Testis (tissue), 5 donors: ENCODE measurements at places on chromosomes 4 and X. TPM values are rescaled to one million over a fixed set of nuclear protein-coding genes. Genes with fewer than 3 reads are reported as not detected.
A peak's percentile ranks its signal among the peaks of the same experiment; 100 is the strongest.

The CCSER1 gene
- 105 TPM for total RNA-seq

GRCh38 chrX:43878906-43879526 lies 3.2 kb downstream of the MAOB start:
- DNase-seq: no peak

DNA sequence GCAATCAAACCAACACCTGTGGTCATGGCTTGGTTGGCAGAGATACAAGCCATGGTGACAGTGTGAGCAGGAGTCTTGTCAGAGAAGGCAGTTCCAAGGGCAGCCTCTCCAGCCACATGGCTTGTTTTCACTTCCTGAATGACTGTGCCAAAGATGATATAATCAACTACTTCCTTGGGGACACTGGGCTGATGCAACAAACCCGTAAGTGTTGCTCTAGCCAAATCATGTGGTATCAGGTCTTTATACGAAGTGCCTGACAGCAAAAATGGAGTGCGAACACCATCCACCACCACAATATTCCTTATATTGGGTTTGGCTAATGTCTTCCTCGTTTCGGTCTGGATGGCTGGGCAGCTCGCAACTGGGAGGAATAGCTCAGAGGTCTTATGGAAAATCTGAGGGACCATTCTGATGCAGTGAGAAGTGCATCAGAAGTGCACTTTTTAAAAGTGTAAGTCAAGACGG lies 922.0 kb downstream of the NLGN4X start:
- no peak for DNase-seq

GRCh38 chrX:54043541-54044125 lies 640 bp downstream of the PHF8 start:
- no peak for DNase-seq

The AMOT gene
- total RNA-seq: 14.9 TPM

DNA sequence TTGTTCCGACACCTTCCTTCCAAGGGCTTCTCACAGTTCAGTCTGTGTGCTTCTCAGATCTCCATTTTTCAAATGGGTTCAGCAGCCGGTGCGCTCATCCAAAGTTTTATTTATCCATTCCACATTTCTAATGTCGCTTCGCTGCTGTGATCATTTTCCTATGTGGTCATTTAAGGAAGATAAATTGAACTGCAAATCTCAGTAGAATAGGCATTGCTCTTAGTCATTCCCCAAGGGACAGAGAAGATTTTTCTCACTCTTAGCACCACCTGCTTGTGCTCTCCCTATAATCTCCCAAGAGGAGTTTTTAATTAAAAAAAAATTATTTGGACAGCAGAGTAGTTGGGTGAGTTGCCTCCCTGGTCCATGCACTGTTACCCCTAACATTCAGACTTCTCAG lies 278.9 kb upstream of the GATB start:
- no peak for DNase-seq

The TRIM60 gene
- total RNA-seq: 1.1 TPM

- DNase-seq: no peak
Observed at GRCh38 chrX:10906866-10907265, 204.3 kb upstream of the HCCS start.

- no peak for DNase-seq
Observed at GRCh38 chr4:36772154-36772516, 472.4 kb upstream of the NWD2 start.

DNA sequence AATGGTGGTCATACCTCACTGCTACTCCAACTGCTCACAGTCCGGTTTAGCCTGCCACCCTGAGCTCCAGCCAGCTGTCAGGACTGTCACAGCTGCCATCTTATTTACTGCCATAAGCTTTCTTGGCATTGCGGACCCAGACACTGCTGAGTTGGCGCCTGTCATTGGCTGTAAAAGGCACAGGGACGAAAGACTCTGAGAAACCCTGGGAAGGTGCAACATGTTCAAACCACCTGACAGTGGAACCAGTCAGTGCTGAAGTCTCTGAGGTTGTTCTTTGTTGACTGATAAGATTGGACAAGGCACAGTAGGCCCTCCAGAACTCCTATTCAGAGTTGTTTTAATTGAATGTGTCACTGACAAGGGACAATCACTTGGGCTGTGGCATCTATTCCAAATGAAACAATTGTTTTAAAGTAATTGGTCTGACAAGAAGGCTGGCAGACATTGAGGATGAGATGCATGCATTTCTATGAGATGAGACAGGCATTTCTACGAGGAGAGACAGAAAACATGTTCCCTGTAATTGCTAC lies 927.8 kb downstream of the STPG2 start:
- no peak for DNase-seq

- DNase-seq: no peak
Observed at GRCh38 chr4:108813261-108813660, 50.4 kb upstream of the ETNPPL start.

- DNase-seq: no peak
Observed at GRCh38 chr4:182400081-182400480, 156.9 kb downstream of the TENM3 start.

DNA sequence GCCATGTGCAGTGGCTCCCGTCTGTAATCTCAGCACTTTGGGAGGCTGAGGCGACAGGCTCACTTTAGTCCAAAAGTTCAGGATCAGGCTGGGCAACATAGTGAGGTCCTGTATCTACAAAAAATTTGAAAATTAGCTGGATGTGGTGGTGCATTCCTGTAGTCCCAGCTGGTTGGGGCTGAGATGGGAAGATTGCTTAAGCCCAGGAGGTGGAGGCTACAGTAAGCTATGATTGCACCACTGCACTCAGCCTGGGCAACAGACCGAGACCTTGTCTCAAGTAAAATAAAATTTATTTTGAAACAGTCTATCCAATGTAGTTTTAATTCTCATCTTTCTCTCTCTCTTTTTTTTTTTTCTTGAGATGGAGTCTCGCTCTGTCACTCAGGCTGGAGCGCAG lies 21.1 kb downstream of the RBM10 start:
- DNase-seq: no peak

- DNase-seq: peak; percentile 55
Observed at GRCh38 chr4:46329118-46329976, 60.6 kb downstream of the GABRA2 start.

The MYOZ2 gene
- 2.8 TPM for total RNA-seq

The VCX gene
- total RNA-seq: 121 TPM

DNA sequence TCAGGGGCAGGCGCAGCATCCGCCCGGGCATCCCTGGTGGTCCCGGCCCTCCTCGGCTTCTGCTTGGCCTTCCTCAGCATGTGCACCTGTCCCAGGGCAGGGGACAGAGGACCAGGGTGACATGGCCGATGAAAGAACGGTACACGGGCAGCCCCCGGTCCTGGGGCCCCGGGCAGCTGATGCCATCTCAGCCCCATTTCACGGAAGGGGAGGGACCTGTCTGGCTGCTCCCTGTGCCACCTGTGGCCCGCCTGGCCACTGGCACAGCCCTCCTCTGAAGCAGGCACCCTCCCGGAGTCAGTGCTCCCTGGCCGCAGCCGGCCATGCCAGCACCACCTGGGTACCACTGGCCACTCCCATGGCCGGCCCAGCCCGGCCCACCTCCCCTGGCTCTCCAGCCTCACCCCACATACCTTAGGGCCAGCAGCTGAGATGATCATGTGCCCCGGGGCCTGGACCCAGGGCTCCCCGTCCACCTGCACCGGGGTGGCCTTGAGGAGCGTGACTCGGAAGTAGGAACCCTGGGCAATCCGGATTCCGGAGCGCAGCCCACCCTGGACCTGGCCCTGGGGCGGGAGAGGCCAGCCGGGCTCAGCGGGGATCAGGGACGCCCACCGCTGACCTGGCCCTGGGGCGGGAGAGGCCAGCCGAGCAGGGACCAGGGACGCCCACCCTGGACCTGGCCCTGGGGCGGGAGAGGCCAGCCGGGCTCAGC lies 12.6 kb downstream of the DGKQ start:
- no peak for DNase-seq

- no peak for DNase-seq
Observed at GRCh38 chrX:109997786-109998452, 5.0 kb upstream of the TMEM164 start.

GRCh38 chrX:119374736-119375135 lies 24.4 kb upstream of the SLC25A43 start:
- DNase-seq: no peak

- no peak for DNase-seq
Observed at GRCh38 chr4:41881981-41882624, 53.1 kb upstream of the TMEM33 start.

- no peak for DNase-seq
Observed at GRCh38 chrX:10769696-10770619, 149.6 kb upstream of the MID1 start.

DNA sequence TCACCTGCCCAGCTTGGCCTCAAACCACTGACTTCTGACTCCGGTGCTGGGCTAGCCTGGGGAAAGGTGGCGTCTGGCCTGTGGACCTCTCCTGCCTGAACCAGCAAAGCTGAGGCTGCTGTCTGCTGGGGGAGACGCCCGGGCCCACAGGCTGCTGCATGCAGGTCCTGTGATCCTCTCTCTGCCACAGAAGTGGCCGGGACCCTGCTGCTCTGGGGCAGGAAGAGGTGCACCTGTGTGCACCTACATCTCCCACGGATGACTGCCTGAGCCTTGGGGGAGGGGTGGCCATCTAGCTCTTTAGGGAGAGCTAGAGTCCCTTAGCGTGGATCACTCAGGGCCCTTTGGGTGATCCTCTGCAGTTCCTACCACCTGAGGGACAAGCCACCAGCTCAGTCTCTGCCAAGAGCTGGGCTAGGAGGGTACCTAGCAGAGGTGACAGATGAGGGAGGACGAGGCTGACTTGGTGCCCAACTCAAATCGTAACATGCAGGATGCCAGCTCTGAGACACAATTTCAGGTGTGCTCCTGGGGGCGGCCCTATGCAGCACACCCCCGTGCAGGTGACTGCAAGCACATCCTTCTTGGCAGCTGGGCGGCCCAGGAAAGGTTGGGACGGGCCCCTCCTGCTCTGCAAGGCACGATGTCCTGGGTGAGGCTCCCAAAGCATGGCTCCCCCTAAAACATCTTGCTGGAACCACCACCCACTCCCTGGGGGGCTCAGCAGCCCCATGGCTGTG lies 22.5 kb downstream of the LETM1 start:
- no peak for DNase-seq

DNA sequence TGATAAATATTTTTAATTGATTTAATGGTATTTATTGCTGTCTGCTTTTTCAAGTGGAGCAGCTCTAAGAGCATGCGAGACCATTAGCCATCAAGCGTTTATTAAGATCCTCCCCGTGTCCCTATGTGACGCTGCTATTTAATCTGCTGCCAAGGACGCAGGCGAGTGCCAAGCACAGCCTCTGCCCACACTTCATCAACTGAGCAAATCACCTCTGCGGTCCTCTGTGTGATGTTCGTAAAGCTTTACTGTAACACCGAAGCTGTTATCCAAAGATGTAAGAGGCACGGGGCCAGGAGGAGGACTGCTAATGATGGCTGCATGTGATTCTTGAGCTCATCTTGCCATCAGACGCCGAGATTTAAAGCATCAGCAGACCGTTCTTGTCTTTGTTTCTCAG lies 79.5 kb downstream of the STOX2 start:
- DNase-seq: peak; percentile 55

- DNase-seq: no peak
Observed at GRCh38 chr4:159006202-159006601, 96.7 kb upstream of the RAPGEF2 start.

GRCh38 chr4:29066861-29067260 lies 1653.3 kb upstream of the PCDH7 start:
- no peak for DNase-seq

GRCh38 chrX:119755981-119756533 lies 2.3 kb upstream of the SOWAHD start:
- peak; percentile 29 for DNase-seq

DNA sequence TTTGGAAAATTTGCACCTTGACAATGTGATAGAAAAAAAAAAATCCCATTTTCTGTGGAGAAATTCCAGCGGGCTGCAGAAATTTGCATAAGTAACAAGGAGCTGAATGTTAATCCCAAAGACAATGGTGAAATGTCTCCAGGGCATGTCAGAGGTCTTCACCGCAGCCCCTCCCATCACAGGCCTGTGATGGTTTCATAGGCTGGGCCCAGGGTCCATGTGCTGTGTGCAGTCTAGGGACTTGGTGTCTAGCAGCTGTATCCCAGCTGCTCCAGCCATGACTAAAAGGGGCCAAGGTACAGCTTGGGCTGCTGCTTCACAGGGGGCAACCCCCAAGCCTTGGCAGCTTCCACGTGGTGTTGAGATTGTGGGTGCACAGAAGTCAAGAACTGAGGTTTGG lies 85.2 kb downstream of the ADGRA3 start:
- DNase-seq: no peak

DNA sequence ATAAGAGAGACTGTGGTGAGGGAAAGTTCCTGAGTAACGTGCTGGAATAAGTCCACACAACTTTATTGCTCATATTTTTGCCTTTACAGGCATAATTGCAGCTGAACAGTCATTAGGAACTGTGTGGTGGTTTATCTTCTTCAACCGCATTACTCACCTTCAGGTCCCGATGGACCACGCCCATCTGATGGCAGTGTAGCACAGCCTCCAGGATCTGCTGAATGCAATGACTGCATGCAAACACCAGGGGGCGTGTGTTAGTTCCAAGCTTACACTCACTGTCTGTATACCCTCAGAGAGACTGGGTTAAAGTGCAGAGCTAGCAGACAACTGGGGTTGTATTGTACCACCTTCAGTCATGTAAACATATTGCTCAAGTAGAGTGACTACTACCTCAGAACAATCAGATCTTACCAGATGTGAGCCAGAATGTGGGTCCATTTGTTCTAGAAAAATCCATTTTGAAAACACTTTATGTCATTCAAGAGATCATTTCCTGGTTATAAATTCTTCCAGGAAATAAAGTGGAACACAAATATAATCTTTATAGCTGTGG lies 214.0 kb downstream of the CAMK2D start:
- DNase-seq: peak; percentile 92

The BEX1 gene
- 233 TPM for total RNA-seq

The S100P gene
- 0.19 TPM for total RNA-seq

DNA sequence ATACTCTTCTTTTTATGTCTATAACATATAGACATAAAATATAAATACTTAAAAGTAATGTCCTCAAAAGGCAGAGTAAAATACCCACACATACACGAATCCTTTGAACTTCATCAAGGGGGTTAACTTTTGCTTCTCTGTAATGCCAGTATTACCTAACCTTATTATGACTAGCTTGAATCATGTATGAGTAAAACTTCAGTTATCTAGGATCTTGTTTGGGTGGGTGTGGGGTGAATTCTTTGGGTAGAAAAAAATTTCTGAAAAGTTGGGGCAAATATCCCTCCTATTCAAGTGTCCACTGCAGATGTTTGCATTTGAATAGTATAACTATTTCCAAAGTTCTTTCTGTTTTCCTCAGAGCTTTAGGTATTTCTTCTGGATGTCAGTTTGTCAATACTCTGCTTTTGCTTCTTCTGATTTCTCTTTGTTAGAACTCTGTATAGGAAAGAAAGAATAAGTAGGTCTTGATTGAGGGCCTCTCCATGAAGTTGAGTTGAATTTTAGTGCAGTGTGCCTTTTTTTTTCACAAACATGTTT lies 173.8 kb downstream of the ADGRL3 start:
- no peak for DNase-seq
